ENCODE measurements at places on chromosomes 13 and 19. TPM values are rescaled to one million over a fixed set of nuclear protein-coding genes. Genes with fewer than 3 reads are reported as not detected.

The ZNF793 gene
- total RNA-seq = 8.7 TPM

The CACNG6 gene
- 22.2 TPM for total RNA-seq

The ARHGAP45 gene
- 16.8 TPM for total RNA-seq

The FBXO17 gene
- total RNA-seq = 35.2 TPM

The ZNF416 gene
- total RNA-seq = 5.4 TPM

The PSG1 gene
- not detected for total RNA-seq

The PCDH20 gene
- total RNA-seq = 2.9 TPM

The PSG2 gene
- total RNA-seq = not detected

The LHB gene
- not detected for total RNA-seq

The SMARCA4 gene
- total RNA-seq = 87.7 TPM

The CEACAM3 gene
- not detected for total RNA-seq

The C19orf44 gene
- 8.8 TPM for total RNA-seq

Data from tongue (tissue), 3 donors.